ENCODE measurements at places on chromosomes 4 and X.

DNA sequence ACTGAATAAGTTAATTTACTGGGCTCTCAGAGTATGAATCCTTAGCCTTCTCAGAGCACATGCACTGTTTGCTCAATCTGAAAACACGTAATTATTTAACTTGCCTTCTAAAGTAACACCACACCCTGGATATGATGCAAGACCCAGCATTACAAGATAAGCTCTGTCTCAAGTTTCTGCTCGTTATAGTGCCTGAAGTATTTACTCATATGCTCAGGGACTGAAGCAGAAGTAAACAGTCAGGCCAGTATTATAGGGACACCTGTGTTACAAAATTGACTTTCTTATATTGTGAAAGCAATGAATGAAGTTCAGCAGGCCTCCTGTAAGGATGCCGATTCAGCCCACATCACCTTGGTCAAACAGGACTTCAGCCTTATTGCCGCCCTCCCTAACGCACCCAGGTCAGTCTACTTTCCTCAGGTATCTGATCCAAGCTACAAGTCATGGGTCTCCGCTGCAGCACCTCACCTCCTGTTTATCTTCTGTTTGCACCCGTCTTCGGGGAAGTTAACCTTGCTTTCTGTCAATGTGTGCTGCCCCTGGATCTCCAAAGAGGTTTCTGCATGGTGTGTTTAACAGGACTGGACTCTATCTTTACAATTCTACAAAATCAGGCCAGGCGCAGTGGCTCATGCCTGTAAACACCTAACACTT, 42.8 kb upstream of the KLF3 start:
- no peak for DNase-seq

- DNase-seq, result no peak
Observed at GRCh38 chrX:68931345-68931744, 102.5 kb downstream of the EFNB1 start.

- no peak for DNase-seq
Observed at GRCh38 chrX:110037178-110037577, 34.3 kb downstream of the TMEM164 start.

DNA sequence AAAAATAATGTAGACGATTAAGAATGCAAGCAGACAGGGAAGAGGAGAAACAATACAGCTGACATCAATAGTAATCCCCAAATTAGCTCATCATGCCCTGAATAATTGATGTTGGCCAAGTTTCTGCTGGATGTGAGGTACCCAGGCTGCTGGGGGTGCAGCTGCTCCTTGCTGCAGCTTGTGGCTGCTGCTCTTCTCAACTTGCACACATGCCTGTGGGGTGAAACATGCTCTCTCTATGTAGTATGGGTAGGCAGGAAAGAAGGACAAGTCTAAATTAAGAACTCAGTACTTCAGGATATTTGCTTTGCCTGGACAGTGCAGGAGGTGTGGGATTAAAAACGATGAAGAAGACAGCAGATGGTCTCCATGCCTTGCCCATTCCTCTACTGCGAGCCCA, 16.7 kb downstream of the EDA2R start:
- no peak for DNase-seq

DNA sequence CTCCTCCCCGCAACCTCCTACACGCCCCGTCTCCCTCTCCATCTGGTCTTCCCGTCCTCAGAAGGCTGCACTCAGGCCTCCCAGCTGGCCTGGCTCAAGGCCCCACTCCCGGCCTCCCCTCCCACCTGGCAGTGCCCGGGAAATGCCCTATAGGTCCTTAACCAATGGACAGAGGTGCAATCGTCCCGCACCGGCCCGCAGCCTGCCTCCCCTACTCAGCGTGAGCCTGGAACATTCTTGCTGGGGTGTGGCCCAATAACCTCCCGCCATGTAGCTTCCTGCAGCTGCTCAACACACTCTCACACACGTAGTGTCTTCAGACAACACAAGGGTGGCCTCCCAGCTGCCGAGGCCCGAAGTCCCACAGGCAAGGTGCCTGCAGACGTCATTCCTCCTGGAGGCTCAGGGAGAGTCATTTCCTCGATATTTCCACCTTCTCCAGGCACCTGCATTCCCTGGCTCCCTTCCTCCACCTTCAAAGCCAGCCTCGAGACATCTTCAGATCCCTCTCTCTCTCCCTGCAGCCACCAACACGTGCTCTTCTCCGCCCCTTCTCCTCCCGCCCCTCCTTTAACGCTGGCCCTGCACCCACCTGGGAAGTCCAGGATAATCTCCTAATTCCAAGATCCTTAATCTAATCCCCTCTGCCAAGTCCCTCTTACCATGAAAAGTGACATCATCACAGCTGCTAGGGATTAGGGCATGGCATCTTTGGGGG, 56.2 kb downstream of the ADRA2C start:
- DNase-seq, result no peak

DNA sequence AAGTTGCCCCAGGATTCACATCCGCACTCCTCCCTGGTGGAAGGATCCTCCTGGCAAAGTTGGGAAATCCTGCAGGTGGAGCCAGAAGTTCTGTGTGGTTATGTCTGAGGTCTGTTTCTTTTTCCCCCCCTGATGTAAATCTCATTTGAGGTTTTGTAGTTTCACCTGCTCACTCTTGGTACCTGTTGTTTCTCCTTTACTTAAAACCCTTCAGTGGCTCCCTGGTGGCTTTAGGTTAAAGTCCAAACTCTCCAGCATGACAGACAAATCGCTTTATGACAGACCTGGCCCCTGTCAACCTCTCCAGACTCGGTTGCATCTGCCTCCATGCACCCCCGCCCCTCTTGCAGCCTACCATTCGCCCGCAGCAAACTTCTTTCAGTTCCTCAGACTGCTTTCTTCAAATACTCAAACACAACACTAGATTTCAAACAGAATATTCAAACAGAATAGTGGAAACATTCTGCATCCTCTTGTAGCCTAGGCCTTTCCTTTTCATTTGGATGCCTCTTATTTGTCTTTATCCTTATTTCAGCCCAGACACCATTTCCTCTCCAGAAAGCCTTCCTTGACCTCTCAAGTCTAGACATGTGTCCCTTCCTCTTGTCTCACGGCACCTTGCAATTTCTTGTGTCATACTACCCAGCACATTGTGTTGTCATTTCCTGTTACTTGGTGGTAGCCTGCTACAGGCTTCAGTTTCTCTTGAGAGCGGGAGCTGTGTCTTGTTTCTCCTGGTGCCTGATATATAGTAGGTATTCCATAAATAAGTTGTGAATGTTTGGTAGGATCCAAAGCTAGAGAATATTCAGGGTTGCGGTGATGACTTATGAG, 24.8 kb downstream of the IL13RA1 start:
- DNase-seq, result no peak
